ENCODE measurements at places on chromosomes 1 and 21. TPM values are rescaled to one million over a fixed set of nuclear protein-coding genes. Genes with fewer than 3 reads are reported as not detected.

DNA sequence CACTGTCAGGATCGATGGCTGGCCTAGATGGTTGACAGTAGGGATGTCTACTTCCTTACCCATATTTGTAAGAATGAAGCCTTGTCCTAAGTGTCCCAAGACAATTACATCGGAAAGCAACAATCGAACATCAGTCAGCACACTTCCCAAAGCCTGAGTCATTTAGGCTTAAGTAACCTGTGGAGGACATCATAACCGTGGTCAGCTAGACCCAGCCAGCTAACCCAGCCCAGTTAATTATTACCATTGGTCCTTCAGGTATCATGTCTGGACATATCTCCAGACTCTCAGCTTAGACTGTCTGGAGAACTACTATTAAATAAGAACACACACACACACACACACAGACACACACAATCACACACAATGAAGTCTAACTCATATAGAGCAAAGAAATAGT is 264.7 kb downstream of the TRABD2B start:
- no peak for DNase-seq

DNA sequence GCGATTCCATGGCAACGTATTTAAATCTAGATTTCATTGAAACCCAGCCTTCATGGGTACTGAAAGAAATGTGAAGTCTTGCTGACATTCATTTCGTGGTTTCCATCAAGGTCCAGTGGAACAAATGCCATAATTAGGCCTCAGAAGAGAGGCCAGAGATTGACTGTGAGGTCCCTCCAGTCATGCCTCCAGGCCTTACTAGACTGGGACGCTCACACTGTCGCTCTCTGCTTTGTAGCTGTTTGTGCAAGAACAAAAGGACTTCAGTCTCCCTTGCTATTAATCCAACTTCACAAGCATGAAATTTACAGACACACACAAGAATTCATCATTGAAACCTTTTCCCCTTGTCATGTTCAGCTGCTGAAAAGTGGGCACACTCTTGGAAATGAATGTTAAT is 180.4 kb upstream of the FOXD3 start:
- DNase-seq = no peak

GRCh38 chr1:10816743-10817369 is 20.4 kb upstream of the CASZ1 start:
- DNase-seq = no peak

DNA sequence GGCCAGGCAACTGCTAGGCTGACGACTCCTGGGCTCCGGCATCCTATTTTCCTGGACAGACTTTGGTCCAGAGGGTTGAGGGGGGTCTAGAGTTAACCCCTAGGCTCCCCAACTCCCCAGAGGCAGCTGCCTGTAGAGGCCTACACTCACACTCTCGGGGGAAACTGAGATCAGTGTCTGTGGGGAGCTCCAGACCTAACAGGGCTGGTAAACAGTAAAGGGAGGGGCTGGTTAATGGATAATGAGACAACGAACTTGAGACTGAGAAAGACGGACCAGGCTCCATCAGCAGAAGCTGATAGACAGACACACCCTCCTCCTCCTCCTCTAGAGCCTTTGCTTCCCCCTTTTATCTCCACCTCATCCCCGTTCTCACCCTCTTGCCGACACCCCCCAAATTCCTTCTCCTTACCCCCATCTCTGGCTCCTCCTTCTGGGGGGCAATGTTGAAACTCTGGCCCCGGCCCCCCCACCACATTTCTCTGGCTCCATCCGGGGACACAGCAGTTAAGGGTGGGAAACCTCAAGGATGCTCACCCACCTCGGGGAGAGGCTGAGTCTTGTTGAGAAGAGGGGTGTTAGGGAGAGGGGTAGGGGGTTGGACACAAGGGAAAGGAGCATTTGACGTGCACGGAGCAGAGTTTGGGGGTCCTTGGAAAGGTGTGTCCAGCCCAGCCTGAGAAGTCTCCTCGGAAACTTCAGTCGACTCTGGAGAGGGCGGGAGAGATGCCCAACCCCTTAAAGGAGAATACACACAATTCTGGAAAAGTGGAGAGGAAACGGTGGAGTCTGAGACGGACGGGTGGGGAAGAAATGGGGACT is at the start of gene MTMR11:
Gene MTMR11, minus strand, starts transcription at position 710 of the 822 bp plus-strand sequence. Its CDS starts 232 bp downstream, at position 478.
- no peak for DNase-seq

GRCh38 chr1:214494706-214495105 is 56.7 kb downstream of the PTPN14 start:
- no peak for DNase-seq

DNA sequence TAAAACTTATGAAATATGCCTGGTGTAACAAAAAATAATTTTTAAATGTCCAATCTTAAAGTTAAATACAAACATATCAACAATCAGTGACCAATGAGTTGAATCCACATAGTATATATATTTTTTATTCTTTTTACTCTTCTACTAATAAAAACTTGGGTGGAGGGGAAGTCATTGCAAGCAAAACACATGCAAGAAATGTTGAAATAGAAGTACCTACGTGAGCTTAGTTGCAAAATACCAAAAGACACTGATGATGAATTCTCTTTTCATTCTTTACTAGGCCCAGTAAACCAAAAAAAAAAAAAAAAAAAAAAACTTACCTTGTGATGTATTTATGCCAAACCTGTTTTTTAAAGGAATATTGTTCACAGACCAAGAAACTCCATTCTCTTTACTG is 26.4 kb upstream of the PLA2G4A start:
- no peak for DNase-seq

Gene GUCA2B
- not detected for total RNA-seq

Gene KAZN
- total RNA-seq = 26.9 TPM
